Thymus (tissue), 14 donors: ENCODE measurements at places on chromosomes 1 and 21.

- peak; percentile 12 for DNase-seq
Measured at GRCh38 chr1:92623187-92623778, 136.6 kb upstream of the GFI1 start.

DNA sequence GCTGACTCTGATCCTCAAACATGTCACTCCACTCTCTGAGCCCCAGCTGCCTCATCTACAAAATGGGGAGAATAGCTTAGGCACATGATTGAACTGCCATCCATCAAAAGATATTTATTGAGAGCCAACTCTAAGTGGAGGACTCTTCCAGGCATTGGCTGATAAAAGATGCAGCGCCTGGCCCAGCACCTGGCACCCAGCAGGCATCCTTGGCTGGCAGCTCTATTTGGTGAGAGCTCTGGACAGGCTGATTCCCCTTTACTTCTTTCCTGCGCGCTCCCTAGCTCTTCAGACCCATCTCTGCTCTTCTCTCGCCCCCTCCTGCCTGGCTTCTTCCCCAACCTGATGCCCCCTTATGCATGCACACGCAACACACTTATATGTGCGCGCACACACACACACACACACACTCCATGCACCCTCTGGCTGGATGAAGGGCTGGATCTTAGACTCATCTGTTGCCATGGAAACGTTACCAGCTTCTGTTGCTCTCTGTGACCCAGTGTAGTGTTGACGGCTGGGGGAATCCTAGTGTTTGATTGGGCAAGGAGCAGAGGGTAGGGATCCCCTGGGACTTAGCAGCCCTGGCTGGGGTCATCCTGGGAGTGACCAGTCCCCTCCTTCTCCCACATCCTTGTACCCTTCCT lies 49.3 kb downstream of the VWA5B1 start:
- no peak for DNase-seq

DNA sequence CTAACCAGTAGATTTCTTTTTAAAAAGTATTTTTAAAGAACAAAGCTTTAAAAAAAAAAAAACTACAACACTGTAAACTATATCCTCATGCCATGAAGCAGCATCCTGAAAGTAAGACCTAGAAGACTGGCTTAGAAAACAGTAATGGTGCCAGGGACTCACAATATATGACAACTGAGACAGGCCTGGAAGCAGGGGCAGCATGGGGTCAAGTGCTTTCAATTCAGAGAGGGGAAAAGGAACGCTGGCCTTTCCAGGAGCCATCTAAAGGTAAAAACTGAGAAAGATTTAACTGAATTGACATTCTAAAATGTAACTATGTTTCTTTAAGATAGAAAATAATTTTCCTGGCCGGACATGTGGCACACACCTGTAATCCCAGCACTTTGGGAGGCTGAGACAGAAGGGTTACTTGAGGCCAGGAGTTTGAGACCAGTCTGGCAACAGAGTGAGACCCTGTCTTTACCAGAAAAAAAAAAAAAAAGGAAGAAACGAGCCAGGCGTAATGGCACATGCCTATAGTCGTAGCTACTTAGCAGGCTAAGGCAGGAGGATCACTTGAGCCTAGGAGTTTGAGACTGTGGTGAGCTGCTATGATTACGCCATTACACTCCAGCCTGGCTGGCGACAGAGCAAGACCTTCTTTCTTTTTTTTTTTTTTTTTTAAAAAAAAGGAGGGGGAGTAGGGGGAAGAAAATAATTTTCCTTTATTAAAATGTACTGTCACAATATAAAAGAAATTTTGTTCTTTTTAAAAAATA lies 54.1 kb downstream of the SLC35D1 start:
- no peak for DNase-seq

GRCh38 chr1:6483017-6483760 lies 8.3 kb downstream of the PLEKHG5 start:
- DNase-seq = no peak

GRCh38 chr1:177333936-177334595 lies 163.3 kb downstream of the BRINP2 start:
- DNase-seq = no peak
